ENCODE measurements at places on chromosomes 3 and 15. TPM values are rescaled to one million over a fixed set of nuclear protein-coding genes. Genes with fewer than 3 reads are reported as not detected.

SERINC4 gene
- not detected for polyA plus RNA-seq

DNA sequence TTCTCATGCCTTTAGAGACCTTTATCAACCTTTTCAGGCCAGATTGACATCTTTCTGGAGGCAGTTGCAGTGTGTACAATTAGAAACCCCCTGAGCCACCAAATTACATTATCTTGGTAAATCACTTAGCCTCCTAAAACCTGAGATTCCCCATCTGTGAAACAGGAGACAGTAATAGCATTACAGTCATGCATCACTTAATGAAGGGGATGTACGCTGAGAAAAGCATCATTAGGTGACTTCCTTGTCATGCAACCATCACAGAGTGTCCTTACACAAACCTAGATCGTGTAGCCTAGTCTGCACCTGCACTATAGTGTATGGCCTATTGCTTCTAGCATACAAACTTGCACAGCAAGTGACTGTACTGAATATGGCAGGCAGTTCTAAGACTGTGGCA, 400.8 kb upstream of the CNTN3 start:
- DNase-seq: no peak

DNA sequence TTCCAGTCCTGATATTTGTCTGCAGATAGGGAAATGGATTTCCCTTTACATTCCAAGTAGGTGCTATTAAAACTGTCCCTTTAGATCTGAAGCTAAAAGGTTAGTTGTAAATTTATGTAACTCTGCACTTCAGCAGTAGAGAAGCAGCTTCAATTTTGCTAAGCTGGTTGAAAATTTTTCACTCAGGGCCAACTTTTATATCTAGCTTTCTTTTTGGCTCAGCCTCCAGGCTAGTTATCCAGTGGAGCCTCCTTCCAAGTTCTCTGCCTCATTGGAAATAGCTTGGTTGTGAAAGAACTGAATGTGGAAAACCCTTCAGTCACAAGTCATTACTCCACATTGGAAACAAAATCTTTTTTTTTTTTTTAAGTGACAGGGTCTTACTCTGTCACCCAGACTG, 8.2 kb upstream of the ZNF660 start:
- peak; percentile 80 for DNase-seq

DNA sequence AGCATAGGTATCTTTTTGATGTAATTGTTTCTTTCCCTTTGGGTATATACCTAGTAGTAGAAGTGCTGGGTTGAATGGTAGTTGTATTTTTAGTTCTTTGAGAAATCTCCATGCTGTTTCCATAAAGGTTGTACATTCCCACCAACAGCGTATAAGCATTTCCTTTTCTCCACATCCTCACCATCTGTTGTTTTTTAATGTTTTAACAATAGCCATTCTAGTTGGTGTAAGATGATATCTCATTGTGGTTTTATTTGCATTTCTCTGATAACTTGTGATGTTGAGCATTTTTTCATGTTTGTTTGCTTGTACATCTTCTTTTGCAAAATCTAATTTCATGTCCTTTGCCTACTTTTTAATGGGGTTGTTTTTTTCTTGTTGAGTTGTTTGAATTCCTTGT, 80.0 kb upstream of the TMC3 start:
- no peak for DNase-seq

SLC9C1 gene
- 0.41 TPM for polyA plus RNA-seq

DNA sequence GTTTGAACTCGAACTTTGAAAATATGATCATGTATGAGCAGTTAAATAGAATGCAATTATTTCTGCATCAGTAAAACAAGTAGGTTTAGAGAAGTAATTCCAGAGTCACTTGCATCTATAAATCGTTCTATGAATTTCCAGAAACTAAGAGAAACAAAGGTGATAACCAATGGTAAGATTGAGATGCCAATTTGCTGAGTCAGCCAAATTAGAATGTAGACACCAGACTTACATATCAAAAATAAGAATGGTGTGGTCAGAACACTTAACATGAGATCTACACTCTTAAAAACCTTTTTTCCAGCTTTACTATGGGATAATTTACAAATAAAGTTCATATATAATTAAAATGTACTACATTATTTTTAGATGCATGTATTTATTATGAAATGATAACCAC, 1435.9 kb downstream of the OTOL1 start:
- DNase-seq: no peak

GRCh38 chr15:87047203-87047965, 967.7 kb downstream of the AGBL1 start:
- DNase-seq: no peak

DNA sequence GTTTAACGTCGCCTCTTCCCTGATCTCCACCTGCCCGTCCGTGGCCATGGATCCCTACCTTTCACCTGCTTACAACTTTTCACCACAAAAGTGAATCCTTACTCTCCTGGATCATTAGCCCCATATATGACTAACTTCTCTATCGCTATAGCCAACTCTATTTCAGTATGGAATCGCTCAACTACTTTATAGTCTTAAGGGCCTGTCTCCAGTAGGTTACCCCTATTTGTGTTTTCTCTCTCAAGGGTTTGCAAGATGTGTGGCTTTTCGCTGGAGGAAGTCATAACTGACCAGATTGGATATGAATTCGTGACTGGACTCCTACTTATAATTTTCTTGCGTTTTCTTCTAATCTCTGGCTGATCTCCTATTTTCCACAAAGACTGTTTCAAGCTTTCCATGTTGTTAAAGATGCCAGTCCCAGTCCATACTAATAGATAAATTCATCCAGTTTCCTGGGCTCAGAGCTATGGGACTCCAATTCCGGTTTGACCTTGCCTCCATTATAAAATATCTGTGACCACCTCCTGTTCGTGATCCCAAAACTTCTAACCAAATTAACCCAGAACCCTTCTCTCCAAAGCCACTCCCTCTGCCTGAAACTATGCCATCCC, 1.3 kb upstream of the STAG1 start:
- DNase-seq: peak; percentile 33

GRCh38 chr15:49900903-49901235, 218.2 kb downstream of the ATP8B4 start:
- DNase-seq: peak; percentile 36

DNA sequence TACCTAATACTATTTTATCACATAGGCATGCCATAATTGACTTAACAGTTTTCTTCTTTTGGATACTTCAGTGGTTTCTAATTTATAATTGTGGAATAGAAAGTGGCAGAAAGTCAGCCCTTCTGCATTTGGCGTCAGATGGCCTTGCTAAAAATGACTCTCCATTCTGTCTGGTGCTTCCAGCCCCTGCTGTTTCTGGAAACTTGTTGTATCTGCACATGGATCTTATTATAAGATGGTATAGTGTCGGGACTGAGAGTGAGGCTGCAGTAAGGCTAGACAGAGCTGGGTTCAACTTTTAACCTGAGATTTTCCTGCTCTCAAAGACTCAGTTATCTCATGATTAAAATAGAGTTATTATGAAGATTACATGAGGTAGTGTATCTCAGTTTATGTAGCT, 74.8 kb upstream of the WDR72 start:
- peak; percentile 70 for DNase-seq

DNA sequence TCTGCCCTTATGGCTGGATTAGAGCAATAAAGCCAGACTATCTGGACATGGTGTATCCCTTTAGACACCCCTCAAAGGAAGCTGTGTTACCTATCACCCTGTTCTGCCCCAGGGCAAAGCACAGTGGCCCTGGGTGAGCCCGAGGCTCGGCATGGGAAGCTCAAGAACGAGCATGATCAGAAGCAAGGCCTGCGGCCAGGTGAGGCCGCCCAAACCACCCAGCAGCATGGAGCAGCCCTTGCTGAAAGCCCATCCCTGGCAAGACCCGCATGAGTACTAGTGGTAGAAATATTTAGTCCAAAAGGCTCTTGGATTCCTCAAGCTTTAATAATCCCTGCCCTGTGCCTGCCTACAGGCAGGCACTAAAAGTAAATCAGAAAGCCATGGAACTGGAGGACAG, 261.1 kb downstream of the MEX3B start:
- DNase-seq: no peak

GRCh38 chr15:72222393-72222792, 8.6 kb downstream of the PKM start:
- DNase-seq: peak; percentile 57

DNA sequence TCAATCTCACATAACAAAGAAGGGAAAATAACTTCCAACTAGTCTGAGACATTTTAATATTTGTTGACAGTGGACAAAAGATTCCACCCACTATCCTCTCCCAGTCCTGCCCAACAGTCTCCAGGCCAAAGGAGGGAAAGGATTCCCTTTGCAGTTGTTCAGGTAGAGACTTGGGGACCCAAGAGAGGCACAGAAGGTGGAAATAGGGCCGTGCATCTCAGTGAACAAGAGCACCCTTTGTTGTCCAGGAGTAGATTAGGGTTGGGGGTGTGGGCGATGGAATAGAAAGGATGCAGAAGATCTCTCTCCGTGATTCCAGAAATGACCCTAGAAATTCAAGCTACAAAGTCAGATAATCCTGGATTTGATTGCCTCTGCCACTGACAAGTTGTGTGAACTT, 44.8 kb upstream of the TRA2B start:
- no peak for DNase-seq

FAM174B gene
- 21.8 TPM for polyA plus RNA-seq
